ENCODE measurements at places on chromosomes 7 and 10.

DNA sequence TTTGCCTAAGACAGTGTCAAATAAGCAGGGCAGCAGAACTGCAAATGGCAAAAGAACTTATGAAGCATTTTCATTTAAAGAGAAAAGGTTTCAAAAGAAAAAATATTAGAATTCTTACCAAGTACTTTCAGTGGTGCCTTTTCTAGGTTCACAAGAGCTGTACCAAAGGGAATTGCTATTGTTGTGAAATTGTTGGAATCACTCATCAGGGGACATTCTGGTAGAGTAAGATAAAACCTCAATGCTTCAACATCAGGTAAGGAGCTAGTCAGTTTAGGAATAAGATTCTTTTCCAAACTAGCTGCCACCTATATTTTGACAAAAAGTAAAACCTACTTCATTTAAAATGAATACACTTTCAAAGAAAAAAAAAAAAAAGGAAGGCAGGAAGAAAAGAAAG, 85.0 kb downstream of the HERC4 start:
- DNase-seq: no peak

DNA sequence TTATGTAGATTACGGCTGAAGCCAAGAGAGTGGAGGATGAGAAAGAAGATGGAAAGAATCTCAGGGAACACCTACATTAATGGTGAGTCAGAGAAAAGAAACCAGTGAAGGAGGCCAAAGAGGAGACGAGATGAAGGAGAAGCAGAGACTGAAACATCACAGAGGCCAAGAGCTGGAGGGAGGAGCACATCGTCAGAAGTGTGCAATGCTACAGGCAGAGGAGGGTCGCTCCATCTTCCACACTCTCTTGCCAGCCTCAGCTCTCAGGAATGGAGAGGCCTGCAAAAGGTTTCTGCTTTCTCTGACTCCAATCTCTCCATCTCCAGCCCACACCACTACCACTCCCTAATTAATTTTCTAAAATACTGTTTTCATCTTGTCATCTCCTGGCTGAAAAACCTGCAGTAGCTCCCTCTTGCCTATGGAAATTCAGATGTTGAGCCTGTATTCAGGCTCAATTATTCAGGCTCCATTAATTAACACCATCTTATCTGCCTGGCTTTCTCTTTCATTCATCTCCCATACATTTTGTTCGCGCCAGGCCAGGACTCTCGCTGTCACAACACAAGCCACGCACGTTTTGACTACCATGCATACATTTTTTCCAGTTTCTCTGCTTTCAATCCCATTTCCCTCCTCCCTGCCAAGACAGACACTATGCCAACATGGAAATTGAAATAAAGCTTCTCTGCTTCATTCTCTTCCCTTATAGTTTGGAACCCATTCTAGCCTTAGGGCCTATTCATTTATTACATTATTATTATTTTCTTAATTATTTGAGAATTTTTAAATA, 165.8 kb downstream of the INHBA start:
- peak; percentile 48 for DNase-seq

- peak; percentile 75 for DNase-seq
Observed at GRCh38 chr7:25093268-25093826, 31.7 kb downstream of the CYCS start.

DNA sequence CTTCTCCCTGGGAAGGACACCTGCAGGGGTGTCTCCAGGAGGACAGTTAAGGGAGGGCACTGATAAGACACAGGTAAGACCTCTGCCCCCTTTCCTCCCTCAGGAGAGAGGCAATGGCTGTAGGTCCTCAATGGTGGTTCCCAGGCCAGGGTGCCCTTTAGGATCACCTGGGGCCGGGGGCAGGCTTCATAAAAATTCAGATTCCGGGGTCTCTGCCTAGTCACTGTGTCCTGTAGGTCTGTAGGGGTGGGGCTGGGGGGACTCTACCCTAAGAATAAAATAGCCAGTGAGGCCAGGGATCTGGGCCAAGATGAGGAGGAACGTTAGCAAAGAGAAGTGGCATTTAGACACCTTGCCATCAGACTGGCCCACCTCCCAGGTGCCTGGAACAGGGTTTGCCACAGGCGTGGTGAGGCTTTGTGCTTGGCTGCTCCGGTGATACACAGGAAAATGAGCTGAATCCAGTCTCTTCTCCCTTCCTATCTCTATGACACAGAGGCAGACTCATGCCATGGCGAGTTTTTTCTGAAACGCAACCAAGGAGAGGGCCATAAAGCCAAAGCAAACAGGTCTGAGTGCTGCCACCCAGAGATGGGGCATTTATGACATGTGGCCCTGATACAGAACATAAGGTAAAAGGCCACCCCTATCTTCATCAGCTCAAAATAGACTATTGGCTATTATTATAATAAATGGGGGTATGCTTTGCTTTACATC, 52.6 kb downstream of the SH3PXD2A start:
- no peak for DNase-seq

GRCh38 chr10:5509236-5509635, 9.9 kb upstream of the CALML5 start:
- no peak for DNase-seq
